ENCODE measurements at places on chromosomes 3 and 15.

- DNase-seq: no peak
Measured at GRCh38 chr15:97961067-97961954, 808 bp downstream of the ARRDC4 start.

DNA sequence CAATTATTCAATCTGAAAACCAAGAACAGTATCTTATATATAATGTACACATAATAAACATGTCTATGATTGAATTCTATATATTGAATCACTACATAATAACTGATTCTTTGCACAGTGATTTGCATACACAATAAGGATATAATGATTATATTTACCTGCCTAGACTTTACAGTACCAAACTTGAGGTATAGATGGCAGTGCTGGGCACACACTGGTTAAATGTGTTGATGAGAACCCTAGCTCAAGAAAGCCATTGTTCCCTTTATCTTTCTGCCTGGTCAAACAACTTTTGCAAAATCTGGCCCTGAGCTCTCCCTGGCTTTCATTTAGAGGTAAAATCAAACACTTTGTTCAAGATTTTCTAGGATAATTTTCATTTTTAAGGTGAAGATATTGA lies 697.7 kb downstream of the TUSC7 start:
- no peak for DNase-seq

DNA sequence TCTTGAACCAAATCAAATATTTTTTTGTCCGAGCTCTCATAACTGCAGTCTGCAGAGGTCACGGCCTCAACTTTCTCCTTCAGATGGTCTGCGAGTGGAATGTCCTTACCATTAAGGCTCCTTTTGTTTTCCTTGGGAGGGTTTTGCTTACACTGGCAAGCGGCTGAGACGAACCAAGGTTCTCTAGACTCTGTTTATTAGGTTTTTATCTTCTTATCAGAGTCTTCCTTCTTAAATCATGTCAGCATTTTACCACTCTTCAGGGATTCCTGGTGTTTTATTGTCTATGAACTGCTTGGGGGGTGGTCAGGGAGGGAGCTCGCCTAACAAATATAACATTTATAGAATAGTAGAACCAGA lies 773.7 kb upstream of the NR2F2 start:
- no peak for DNase-seq

DNA sequence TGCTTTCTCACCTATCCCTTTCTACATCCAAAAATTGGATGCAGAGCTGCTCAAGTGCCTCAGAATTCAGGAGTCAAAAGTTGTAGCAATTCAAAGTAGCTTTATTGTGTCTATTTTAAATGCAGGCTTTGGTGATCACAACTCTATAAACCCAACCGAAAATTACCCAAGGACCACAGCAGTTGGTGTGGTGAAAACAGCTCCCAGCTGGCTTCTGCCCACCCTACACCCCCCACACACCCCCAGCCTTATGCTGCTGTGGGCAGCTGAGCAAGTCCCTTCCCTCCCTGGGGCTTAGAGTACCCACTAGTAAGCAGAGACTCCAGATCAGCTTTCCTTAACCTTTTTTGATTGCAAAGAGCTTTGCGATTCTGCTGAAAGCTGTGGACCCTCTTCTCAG lies 5.8 kb upstream of the HES1 start:
- no peak for DNase-seq

DNA sequence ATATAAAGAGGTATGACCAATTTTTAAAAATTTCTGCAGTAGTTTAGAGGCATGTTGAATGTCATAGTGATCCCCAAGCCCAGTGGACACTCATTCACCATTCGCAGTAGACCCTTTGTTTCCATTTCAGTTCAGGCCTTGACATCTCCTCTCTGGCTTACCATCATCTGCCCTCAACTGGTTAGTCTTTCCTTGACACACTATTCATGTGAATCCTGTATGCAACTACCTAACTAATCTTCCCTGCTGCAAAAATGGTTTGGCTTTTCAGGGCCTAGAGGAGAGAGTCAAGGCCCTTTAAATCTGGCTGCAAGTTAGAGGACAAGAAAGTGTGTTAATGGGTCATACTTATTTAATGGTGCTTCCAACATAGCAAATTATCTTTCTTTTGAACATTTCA lies 10.9 kb downstream of the APH1B start:
- no peak for DNase-seq

GRCh38 chr3:88019024-88019423 lies 39.8 kb downstream of the CGGBP1 start:
- DNase-seq: no peak

- no peak for DNase-seq
Measured at GRCh38 chr3:176663837-176664831, 533.1 kb downstream of the TBL1XR1 start.

DNA sequence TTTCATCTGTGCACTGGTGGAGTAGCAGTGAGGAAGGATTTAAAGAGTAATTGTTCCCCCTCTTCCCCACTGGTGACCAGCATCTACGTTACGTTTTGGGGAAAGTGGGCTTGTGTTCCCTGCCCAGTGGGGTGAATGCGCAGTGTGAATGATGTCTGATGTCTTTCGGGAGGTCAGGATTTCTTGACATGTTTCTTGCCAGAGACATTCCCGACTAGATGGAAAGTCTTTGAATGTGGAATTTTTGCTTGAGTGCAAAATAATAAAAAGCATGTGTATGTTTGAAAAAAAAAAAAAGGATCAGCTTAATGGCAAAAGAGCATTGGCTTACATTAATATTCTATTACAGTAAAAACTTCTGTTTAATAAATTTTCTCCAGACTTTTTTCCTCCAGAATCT lies 632.2 kb downstream of the FOXP1 start:
- DNase-seq: no peak

GRCh38 chr3:39097716-39098472 lies 9.5 kb downstream of the GORASP1 start:
- DNase-seq: no peak

DNA sequence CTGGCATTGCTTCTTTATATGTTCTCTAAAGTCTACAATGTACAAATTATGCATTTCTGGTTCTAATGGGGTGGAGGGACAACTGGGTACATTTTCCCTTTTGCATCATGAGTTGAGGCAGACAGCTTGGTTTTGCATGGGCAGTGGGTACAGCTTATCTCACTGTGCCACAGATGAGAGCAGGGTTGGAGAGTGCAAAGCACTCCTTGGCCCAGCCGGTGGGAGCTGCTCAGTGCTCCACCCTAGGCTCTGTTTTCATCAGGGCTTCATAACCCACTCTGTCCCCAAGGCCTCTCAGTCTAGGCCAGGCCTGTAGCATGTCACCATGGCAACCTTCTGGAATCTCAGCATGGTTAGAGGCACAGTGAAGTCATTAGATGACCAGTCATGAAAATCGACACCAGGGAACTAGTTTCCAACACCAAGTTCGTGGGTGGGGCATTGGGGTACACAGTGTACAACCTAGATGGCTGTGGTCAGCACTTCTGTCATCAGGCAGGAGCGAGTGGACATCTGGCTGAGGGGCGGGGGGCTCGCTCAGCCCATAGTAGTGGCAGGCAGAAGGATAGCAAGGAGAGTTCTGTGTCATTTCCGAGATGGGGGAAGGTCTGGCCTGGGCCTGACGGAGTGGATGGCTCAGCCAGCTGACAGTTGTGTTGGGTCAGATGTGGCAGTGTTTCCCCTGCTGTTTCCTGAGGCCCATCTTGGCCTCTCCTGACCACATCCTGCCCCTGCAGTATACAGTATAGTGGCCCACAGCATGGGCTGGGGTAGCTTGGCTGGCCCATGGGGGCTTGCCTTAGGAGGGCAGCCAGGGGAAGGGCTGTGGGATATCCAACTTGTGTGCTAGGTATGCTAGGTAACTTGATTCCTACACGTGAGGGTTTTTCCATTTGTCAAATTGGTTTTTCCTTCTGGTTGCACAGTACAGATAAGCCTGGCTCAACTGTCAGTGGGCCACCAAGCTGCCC lies 75.7 kb upstream of the PRR23C start:
- peak; percentile 87 for DNase-seq

DNA sequence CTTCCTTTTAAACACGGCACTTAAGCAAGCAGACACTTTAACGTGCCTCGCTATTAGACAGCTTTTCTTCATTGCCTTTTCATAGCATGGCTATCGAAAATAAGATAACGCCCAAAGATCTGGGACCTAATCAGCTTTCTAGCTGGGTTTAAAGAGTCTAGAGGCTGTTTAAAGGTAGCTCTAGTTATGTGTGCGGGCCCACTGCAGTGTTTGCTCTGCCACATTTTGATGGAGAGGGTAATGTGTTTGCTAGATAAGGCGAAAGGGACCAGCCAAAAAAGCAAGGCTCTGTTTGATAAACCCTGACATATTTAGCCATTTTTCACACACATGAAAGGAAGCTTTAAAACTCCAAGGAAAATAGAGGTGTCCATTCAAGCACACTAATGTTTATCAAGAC lies 91.6 kb downstream of the NR2F2 start:
- DNase-seq: no peak

GRCh38 chr15:32979710-32980109 lies 214.8 kb downstream of the FMN1 start:
- DNase-seq: no peak

DNA sequence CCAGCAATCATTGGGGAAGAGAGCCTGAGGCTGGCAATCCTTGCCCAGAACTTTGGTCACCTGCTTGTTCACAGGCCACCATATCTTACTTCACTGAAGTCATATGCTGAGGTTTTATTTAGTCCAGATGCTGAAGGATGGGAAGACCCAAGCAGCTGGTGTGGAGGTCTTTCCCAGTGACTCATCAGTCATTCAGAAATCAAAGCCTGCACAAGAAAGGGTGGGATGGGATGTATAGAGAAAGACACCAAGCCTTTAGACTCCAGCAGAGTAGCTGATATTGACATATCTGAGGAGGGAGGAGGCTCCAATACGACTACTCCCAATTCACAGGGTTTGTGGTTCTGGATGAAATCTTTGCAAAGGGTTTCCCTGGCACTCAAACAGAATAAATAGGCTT lies 13.0 kb upstream of the PHLDB2 start:
- DNase-seq: no peak

DNA sequence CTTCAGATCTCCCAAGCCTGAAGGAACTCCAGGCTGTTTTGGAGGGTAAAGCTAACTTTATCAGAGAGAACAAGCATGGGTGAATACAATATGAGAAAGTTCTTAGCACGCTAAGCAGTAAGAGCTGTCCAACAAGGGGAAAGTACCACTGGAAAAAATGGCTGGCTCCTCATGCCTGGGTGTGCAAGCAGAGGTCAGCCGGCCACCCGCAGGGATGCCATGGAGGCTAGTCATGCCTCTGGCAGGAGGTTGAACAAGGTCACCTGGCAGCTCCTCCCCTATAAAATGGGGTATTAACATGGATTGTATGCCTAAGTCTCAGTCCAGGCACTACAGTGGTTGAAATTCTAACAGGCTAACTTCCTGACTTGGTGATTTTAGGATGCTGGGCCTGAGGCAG lies 75.4 kb upstream of the SLC6A1 start:
- DNase-seq: no peak

DNA sequence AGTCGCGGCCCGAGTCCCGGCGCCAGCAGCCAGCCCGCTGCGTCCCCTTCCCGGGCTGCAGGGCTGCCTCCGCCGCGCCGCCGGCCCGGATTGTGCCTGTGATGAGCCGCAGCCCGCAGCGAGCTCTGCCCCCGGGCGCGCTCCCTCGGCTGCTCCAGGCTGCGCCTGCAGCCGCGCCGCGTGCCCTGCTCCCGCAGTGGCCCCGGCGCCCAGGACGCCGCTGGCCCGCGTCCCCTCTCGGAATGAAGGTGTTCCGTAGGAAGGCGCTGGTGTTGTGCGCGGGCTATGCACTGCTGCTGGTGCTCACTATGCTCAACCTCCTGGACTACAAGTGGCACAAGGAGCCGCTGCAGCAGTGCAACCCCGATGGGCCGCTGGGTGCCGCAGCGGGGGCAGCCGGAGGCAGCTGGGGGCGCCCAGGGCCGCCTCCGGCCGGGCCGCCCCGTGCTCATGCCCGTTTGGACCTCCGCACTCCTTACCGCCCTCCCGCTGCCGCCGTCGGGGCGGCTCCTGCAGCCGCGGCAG lies 1.2 kb downstream of the CHST2 start:
- DNase-seq: no peak

GRCh38 chr3:63724987-63725386 lies 72.5 kb downstream of the SNTN start:
- no peak for DNase-seq

DNA sequence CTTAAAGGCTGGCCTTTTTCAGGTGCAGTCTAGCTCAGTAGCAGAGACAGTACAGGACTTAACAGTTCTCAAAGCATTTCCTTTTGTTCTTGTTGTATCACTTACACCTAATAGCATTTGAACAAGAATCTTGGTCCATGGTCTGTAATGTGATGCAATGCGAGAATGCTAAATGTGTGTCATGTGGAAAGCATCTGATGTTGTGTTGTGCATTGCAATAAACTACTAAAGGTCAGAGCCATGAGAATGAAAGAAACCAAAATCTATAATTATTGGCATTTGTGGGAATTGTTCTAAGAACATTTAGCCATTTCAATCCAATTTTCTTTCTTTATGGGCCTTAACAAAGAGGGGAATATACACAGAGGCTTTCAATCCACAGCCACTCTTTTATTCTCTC lies 324.5 kb upstream of the ROBO2 start:
- no peak for DNase-seq

DNA sequence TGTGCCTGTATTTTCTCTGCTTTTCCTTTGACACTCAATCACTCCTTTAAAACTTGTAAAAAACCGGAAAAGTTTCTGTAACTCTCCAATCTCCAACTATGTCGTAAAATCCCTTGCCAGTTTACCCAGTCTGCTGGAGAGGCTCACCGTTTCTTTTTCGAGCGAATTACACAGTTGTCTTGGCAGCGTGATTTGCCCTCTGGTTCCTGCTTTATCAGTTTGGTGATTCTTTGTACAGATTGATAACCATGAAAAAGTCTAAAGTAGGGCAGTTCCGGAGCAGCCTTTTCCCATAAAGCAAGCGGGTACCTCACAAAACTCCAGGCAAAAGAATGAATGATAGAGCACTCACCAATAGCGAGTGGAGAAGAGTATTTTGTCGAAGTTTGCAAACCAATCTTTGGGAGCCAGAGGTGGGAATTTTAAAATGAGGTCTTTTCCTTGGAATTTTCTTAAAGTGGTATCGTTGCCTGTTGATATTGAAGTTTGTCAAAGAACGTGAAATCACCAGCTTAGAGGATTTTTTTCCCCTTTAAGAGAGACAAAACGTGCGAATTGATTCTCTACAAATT lies at the start of gene TTC23:
TSS of gene TTC23 (minus strand) at position 312 of the 572 bp plus-strand sequence. CDS start 20,869 bp downstream, outside the sequence.
- DNase-seq: no peak

DNA sequence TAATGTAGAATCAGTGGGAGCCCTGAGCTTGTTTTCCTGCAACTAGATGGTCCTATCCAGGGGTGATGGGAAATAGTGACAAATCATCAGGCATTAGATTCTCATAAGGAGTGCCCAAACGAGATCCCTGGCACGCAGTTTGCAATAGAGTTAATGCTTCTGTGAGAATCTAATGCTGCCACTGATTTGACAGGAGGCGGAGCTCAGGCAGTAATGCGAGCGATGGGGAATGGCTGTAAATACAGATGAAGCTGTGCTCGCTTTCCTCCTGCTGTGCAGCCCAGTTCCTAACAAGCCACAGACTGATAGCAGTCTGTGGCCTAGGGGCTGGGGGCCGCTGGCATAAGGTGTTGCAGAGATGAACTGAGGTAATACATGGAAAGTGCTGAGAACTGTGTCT lies 28.3 kb upstream of the TMEM42 start:
- DNase-seq: no peak

DNA sequence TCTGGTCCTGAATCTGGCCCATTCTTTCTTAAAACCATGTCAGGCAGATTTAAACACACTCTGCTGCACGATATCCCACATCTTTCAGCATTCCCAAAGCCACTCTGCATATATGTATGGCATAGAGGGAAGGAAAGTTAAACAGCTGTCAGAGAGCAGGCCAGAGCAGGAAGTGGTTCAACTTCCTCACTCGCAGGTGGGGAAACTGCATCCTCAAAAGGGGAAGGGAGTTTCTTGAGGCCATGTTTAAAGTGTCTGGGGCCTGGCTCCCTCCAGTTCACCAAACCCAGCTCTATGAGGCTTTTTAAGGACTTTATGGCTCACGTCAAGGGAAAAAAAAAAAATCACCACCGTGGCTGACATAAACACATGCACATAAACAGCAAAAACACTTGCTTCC lies 123.1 kb downstream of the OPA1 start:
- DNase-seq: no peak
